ENCODE measurements at places on chromosomes 7 and 10. TPM values are rescaled to one million over a fixed set of nuclear protein-coding genes. Genes with fewer than 3 reads are reported as not detected.

POP7 gene
- total RNA-seq, result 39.9 TPM

CALML5 gene
- total RNA-seq, result 36.7 TPM

TAS2R41 gene
- not detected for total RNA-seq

SORBS1 gene
- total RNA-seq, result 0.07 TPM

CC2D2B gene
- 0.14 TPM for total RNA-seq

MDFIC gene
- 14.8 TPM for total RNA-seq

GJD4 gene
- total RNA-seq, result not detected

ITPRID1 gene
- not detected for total RNA-seq

PNLIPRP2 gene
- not detected for total RNA-seq

MMD2 gene
- not detected for total RNA-seq

GHRHR gene
- not detected for total RNA-seq

WNT2 gene
- not detected for total RNA-seq

SLC13A4 gene
- total RNA-seq, result not detected

RADIL gene
- total RNA-seq, result 0.14 TPM

ZNF467 gene
- 4.6 TPM for total RNA-seq

PTPRN2 gene
- 0.28 TPM for total RNA-seq

AOAH gene
- not detected for total RNA-seq

FAM25G gene
- 5.3 TPM for total RNA-seq

GIMAP4 gene
- total RNA-seq, result not detected

SPAG6 gene
- not detected for total RNA-seq

VWA2 gene
- 2.8 TPM for total RNA-seq

UNCX gene
- not detected for total RNA-seq

RABGEF1 gene
- 19.9 TPM for total RNA-seq

NODAL gene
- total RNA-seq, result not detected

TLX1 gene
- 2.2 TPM for total RNA-seq

CALY gene
- total RNA-seq, result not detected

FGFBP3 gene
- total RNA-seq, result 0.42 TPM

TRIM50 gene
- total RNA-seq, result not detected

IGF2BP3 gene
- 28.0 TPM for total RNA-seq

TUBAL3 gene
- 0.35 TPM for total RNA-seq

CALML3 gene
- 7.7 TPM for total RNA-seq
